ENCODE measurements at places on chromosomes 16 and 17.

GRCh38 chr17:78896834-78897663 is 6.0 kb downstream of the CEP295NL start:
- no peak for DNase-seq

- DNase-seq, result no peak
These were observed 166.3 kb upstream of the FOXF1 start for GRCh38 chr16:86343796-86344585.

GRCh38 chr16:86095906-86096485 is 197.0 kb downstream of the IRF8 start:
- no peak for DNase-seq

GRCh38 chr17:10183931-10184930 is 14.2 kb downstream of the GAS7 start:
- no peak for DNase-seq

- peak; percentile 26 for DNase-seq
These were observed 173.3 kb downstream of the PMP22 start for GRCh38 chr17:15091825-15092224.

DNA sequence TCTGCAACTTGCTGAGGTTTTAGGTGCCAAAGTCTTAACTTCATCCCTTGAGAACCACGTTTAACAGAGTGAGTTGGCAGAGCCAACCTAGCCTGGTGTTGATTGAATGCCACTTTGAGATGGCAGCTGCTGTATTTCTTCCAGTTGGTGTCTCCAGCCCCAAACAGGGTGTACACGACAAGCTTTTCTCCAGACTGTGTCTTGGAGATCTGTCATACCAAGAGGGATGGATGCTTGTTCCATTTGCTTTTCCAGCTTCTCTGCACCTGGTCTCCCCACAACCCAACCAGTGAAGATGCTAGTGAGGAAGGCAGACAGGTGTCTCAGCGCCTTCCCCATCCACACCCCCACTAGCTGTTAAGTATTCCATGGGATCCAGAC is 141.1 kb upstream of the HS3ST2 start:
- no peak for DNase-seq

- DNase-seq, result peak; percentile 20
These were observed 20.9 kb downstream of the COIL start for GRCh38 chr17:56939869-56940484.

DNA sequence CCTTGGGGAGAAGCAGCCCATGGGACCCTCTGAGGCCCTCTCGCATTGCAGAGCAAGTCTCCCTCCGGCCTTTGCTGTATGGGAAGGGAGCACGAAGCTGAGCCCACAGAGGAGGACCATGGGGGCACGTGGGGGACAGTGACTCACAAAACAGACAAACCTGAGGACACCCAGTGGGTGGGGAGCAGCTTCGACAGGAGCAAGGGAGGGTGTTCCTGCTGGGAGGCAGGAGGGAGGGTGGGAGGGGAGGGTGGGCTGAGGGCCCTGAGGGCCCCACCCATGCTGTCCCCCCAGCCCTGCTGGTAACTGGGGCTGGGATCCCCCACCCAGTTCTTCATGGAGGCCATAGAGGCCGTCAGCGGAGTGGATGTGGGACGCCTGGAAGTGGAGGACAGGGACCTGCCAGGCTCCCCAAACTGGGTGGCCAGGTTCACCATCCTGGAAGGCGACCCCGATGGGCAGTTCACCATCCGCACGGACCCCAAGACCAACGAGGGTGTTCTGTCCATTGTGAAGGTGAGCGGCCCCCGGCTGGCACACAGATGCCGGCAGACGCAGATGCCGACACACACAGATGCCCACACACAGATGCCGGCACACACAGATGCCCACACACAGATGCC is 12.5 kb downstream of the SLC22A31 start:
- no peak for DNase-seq

- no peak for DNase-seq
These were observed 2.5 kb downstream of the STAT5B start for GRCh38 chr17:42273474-42274252.

- peak; percentile 50 for DNase-seq
These were observed 28.1 kb downstream of the HSBP1 start for GRCh38 chr16:83835586-83836566.

DNA sequence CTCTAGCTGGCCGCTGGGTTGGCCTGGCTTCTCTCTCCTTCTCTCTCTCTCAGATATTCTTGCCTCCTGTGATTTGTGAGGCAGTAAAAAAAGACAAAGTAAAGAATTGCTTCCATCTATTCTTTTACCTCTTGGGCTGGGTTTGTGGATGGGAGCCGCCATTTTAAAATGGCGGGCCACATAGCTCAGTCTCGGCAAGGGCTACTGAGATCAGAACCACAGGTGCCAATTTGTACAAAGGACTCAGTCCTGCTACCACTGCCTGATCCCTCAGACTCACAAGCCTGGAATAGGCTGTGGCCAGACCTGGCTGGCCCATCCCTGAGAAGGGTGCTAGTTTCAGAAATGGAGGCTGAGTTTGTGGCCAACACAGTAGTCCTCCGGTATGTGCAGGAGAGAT is 24.1 kb downstream of the NOD2 start:
- DNase-seq, result no peak

- no peak for DNase-seq
These were observed 46.5 kb downstream of the GPRC5B start for GRCh38 chr16:19837984-19838707.

DNA sequence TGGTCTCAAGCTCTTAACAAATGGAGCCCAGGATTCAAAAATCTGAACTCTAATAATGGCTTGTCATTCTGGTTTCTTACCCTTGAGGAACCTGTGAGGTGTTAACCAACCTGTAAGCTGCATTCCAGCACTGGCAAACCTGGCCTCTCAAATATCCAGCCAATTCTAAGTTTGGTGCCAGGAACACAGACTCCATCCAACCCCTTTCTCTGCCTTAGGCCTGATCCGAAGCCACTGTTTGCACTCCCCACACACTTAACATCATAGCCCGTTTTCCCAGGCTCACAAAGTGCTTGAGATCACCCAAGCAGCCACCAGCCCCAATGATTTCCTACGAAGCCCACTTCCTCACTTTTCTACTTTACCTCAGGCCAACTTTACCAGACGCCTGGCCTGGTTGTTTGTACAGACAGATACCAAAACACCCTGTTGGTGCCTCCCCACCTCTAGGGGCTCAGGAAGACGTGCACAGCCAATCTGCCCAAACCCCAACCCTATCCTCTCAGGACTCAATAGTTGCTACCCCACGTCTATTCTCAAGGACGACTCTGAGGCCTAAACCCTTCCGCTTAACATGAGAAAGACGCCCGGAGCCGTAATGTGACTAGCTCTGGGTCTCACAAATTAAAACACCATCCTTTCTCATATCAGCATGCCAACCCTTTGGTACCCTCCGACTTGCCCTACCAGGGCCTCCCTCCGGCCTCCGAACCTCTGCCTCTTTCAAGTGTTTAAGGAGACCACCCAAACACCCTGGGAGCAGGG is 3.2 kb upstream of the PER1 start:
- DNase-seq, result no peak

DNA sequence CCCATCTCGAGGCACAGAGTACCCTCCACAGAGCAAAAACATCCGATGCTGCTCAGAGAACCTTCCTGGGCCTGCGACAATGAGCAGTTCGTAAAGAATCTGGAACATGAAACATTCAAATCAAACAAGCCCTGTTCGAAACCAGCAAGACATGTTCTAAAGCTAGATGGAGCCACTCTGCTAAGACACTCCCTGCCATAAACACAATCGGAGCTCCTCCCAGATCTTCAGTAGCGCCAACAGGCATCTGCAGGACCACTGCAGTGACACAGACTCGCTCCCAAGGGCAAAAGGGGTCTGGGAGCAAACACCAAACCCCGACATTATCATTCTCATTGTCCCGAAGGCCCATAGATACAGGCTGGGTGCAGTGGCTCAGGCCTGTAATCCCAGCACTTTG is 108.7 kb downstream of the ZFHX3 start:
- peak; percentile 39 for DNase-seq

- DNase-seq, result peak; percentile 46
These were observed 611 bp downstream of the RRAD start for GRCh38 chr16:66924527-66925321.

DNA sequence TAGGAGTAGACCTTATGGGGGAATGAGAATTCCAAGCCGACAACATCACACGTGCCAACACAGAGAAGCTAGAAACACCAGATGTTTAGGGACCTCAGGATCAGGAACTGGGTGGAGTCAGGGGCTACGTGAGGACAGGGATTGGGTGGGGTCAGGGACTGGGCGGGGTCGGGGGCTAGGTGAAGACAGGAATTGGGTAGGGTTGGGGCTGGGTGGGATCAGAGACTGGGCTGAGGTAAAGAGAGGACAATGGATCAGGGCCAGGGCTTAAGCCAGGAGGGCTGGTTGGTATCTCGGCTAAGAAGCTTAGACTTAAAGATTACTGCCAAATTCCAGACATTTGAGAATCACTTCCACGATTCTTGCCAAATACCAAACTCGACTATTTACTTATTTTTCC is 11.6 kb downstream of the TEKT5 start:
- DNase-seq, result peak; percentile 27

GRCh38 chr17:72176951-72177660 is 56.3 kb downstream of the SOX9 start:
- no peak for DNase-seq

DNA sequence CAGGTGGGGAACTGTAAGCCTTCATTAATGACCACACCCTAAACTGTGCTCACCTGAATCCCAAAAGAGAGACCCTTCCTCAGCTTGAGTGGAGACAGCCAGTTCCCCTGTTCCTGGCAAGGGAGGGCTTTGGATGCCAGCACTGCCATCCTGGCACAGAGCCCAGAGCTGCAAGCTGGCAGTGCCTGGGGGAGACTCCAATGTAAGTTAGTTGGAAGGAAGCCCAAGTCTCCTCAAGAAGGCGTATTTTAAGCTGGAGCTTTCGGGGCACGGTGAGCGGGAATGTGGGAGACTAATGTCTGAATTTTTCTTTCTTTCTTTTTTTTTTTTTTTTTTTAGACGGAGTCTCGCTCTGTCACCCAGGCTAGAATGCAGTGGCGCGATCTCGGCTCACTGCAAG is 4.7 kb downstream of the CDC42EP4 start:
- DNase-seq, result no peak

DNA sequence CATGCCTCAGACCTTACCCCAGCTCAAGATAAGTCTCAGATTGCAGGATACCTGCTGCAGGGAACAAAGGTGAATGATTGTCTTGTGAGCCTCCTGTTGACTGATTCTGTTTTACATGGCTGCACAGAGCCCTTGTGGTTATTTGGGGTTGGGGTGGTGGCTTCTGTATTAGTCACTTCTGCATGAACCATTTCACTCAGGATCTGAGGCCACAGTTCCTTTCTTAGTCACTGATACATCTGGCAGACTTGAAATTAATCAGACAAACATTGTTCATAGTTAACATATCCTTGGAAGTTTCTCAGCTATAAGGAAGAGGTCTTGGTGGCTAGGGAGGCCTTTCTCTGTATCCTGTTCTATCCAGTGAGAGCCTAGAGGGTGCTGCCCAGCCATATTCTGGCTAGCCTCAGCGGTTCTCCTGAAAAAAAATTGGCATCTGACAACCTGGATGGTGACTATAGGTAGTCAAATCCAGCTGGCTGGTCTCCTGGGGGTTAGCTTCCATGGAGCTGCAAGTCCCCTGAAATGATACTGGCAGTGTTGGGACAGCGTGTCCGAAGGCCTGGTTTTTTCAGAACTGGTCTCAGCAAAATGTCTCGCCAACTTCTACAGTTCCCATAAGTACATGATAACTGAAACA is 8.4 kb upstream of the PLK1 start:
- peak; percentile 62 for DNase-seq

DNA sequence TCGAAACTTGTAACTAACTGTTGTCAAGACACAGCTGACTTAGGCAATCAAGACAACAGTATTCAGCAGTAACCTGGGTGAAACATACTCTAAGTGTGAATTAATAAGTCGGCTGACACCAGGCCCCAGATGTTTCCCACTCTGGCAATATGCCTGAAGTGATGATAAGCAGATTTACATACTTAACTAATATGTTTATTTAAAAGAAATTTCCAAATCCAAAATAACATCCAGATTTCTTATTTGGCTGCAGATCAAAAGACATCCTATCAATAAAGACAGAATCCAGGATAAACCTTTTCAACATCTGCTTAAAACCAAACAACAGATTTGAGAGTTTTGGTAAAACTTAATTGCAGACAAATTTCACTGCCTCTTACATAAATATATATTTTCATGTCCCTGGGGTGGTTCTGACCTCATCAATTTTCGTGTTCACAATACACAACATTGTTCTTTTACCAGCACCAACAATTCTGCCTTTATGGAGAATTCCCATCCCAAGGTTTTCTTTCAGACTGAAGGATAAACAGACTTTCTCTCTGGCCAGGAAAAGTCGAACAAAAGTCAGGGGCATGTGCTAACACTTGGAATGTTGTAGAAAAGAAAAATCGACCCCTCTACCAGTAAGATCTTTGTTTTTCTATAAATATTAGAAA is 45.1 kb upstream of the TOX3 start:
- DNase-seq, result no peak

DNA sequence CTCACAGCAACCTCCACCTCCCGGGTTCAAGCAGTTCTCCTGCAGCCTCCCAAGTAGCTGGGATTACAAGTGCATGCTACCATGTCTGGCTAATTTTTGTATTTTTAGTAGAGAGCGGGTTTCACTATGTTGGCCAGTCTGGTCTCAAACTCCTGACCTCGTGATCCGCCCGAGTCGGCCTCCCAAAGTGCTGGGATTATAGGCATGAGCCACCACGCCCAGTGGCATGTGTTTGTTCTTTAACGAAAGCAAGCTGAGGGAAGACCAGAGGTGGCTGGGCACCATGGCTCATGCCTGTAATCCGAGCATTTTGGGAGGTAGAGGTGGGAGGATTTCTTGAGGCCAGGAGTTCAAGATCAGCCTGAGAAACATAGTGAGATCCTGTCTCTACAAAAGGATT is 18.1 kb downstream of the TNFRSF13B start:
- DNase-seq, result no peak

DNA sequence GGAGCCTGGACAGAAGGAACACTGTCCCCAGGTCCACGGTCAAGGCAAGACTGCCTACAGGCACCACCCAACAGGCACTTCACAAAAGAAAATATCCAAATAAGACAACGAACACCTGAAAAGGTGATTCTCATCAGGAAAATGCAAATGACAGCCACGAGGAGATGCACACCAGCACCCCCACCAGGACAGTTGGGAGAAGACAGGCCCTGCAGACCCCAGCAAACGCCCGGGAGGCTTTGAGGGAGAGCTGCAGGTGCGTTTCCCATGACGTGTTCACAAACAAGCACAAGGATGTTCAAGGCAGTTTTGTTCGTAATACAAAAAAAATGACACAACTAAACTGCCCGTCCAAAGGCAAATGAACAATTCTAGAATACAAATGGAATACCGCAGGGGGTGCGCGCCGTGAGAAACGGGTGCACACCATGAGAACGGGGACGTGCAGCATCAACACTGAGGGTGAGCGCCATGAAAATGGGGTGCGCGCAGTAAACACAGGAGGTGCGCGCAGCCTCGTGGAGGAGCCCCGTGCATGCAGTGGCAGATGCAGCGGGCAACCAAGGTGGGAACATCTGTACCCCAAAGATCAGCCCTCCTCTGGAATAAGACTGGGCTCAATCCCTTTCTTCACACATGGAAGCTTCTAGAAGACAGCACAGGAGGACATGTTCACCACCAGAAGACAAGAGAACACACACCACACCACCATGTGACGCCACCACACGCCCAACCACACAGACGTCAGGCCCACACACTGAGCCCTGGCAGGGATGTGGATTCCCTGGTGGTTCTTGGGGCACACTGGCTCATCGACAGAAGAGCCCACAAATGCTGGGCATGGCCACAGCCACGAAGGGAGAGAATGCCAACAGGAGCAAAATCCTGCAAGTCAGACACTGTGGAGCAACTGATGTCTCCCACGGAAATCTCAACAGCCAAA is 91.2 kb downstream of the ZNF778 start:
- no peak for DNase-seq
